ENCODE measurements at places on chromosomes 12 and 14.

DNA sequence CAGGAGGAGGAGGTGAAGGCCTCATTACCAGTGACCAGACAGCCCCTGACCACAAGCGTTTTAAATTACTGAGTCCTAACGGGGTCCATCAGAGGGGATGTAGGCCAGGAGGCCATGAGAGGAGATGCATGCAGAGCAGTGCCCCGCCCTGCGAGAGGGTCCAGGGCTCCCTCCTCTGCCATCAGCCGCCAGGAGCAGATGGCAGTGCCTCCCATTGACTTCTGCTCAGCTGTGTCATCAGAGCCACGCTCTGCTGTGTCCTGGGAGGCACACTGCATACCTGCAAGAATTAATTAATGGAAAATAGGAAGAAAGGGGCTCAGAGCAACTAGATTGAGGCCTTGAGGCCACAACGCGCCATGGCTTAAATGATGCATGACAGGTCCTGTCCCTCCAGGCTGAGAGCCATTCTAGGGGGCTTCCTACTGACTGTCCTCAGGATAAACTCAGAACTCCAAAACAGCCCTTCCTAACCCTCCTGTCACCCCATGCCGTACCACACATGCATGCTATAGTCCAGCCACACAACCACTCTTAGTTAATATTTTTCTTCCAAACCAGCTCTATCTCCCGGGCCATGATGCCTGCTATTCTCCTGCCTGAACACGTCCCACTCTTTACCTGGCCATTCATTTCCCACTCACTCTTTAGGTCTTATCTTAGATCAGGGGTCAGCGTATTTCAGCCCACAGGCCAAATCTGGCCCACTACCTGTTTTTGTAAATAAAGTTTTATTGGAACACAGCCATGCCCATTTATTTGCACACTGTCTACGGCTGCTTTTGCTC is 235.8 kb downstream of the KSR2 start:
- DNase-seq, result no peak

DNA sequence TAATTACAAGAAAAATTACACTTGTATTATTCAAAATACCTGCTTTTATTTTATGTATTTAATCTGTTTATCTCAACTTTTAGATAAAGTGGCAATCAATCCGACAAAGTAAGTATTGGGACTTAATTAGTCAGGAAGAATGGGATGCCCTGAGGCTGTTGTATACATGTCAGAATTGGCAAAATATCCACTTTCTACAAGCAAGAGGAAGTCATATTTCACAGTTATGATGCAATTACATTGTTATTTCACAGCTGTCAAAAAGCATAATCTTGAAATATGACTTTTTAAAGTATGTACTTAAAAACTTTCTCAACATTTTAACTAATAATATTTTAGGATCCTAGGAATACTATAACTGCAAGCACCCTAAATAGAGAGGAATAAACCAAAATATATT is 357.1 kb upstream of the MGAT4C start:
- DNase-seq, result peak; percentile 20

DNA sequence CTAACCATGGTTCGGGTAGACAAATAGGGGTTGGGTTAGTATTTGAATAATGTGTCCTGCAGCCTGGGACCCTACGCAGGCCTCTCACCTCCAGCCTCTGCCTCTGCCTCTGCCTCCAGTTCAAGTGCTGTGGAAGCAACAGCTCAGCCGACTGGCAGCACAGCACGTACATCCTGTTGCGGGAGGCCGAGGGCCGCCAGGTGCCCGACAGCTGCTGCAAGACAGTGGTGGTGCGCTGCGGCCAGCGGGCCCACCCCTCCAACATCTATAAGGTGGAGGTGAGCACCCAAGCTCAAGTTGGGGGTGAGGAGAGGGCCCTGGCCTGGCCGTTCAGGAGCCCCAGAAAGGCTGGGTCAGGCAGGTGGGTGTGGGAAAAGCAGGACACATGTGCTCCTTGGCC is 55.9 kb downstream of the TSPAN11 start:
- DNase-seq, result no peak

GRCh38 chr12:127336416-127336815 is 930.6 kb upstream of the TMEM132C start:
- no peak for DNase-seq

DNA sequence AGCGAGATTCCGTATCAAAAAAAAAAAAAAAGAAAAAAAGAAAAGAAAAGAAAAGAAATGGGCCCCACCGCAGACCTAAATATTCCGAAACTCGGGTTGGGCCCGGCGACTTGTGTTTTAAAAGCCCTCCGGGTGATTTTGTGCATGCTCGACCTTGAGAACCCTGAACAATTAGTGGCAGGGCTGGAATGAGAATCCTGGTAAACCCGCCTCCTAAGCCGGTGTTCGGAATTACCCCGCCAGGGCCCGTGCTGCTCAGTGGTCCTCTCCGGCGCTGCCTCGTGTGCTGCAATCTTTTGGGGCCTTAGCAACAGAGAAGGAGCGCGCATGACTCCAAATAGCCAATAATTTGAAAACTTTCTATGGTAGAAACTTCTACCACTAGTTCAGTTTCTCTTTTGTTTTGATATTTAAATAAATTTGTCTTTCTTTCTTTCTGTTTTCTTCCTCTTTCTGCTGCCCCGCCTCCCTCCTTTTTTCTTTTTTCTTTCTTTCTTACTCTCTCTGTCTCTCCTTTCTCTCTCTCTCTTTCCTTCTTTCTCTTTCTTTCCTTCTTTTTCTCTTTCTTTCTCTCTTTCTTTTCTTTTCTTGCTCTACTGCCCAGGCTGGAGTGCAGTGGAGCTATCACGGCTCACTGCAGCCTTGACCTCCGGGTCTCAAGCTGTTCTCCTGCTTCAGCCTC is 1.5 kb upstream of the GALNT6 start:
- DNase-seq, result no peak

- DNase-seq, result peak; percentile 67
Measured at GRCh38 chr12:124713436-124714082, 146.1 kb upstream of the NCOR2 start.

GRCh38 chr12:67534681-67535080 is 113.9 kb upstream of the DYRK2 start:
- DNase-seq, result no peak

DNA sequence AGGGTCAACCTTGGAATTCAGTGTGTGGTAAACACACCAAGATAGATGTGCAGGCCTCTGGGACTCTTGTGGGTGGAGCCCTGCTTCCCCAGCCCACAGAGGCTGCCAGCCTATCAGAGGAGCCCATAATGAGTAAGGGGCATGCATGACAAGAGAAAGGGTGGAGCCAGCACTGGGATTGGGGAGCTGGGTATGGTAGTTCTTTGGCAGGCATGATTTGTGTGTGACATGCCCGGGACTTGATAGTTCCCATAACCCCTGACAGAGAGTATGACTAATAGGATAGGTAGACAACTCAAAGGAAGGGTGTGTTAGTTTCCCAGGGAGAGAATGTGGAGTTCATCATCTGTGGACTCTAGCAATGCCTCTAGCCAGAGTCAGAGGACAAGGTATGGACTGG is 143.0 kb downstream of the EMP1 start:
- no peak for DNase-seq

- no peak for DNase-seq
Measured at GRCh38 chr12:114480337-114481199, 74.6 kb upstream of the TBX5 start.

GRCh38 chr12:109581856-109582255 is 8.3 kb downstream of the MVK start:
- DNase-seq, result no peak

GRCh38 chr12:76533331-76533730 is 26.2 kb downstream of the OSBPL8 start:
- DNase-seq, result no peak

- DNase-seq, result peak; percentile 24
Measured at GRCh38 chr12:569803-570434, 93.3 kb downstream of the NINJ2 start.

DNA sequence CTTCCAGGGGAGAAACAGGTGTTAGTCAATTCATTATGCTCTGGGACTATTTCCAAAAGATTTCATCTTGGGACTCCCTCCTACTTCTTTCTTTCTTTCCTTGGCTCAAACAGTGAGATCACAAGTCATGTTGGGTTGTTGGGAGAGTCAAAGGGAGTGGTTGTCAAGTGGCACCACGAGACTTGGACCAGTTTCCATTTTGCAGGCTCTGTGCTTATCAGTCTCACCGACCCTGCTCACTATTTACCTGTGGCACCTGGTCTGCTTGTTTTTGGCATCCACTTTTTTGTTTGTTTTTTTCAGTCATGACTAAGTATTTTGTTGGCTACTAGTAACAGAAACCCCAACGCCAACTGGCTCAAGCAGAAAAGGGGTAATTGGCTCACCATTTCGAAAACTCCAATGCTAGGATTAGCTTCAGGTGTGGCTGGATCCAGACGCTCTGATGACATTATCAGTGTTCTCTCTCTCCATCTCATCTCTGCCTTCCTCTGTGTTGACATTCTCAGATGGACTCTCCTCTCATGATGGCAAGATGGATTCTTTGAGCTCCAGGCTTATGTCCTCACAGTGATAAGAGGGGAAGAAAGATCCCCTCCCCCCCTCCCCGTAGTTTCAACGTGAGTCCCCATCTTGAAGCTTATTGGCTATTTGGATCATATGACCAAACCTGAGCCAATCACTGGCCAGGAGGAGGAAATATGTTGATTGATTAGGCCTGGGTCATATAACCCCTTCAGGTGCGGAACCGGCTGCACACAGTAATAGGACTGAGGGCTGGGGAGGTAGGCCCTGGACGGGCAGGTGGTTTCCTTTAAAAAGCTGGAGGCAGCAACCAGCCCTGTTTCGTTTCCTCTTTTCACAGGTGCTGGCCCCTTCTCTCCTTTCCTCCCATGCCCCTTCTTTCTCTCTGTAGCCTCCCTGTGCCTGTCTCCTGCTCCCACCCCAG is 84.2 kb downstream of the AACS start:
- no peak for DNase-seq

DNA sequence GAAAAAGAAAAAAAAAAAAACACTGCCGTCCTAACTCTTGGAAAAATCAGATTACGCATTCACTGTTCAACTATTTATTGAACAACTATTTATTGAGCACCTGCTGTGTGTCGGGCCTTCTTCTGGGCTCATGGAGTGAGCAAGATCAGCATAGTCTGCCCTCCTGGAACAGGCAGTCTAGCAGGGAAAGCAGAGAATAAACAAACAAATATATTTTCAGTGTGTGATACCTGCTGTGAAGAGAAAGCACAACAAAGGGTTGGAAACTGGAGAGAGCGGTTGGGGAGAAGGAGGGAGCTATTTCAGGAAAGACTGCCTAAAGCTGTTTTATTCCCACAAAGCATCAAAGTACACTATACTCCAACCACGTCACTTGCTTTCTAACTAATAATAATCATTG is 10.8 kb downstream of the PROX2 start:
- DNase-seq, result no peak

DNA sequence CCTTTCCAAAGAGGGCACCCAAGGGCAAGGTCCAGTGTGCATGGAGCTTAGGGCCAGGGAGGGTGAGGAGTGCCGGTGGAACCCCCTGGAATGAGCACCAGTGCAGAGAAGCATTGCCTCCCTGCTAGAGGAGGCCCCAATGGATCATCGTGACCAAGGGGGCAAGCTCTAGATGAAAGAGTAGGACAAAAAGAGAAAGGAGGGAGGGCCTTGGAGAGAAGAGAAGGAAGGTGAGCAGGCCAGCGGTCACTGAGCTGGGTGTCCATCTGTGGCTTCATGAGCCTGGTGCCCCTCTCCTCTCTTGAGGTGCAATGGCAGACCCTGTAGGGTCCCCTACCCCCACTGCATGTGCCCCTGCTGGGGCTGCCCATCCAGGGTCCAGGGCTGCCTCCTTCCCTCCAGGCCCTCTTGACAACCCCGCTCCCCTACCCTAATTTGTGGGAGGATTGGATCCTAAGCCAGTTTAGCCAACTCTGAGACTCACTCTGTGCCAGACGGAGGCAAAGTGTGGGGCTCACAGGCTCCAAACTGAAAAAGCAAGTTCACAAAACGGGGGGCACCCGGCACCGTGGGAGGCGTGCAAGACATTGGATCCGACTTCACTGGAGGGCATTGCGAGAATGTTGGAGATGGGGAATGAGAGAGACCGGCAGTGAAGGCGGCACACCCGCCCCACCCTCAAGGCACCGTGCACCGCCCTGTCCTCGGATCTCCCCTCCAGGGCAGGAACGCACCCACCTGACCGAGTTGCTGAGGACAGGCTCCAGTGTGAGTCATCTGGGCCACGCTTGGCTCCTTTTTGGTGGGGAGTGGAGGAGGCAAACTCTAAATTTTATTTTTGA is 207.5 kb downstream of the KIF26A start:
- no peak for DNase-seq

GRCh38 chr12:57216014-57216911 is at the start of gene NXPH4:
NXPH4 (plus strand) TSS chr12:57216794; CDS start chr12:57216970, 176 bp downstream.
- no peak for DNase-seq

- no peak for DNase-seq
Measured at GRCh38 chr12:39074063-39074462, 168.7 kb upstream of the CPNE8 start.

- no peak for DNase-seq
Measured at GRCh38 chr12:107843351-107844311, 69.1 kb downstream of the ASCL4 start.

- no peak for DNase-seq
Measured at GRCh38 chr12:100346660-100347059, 10.2 kb upstream of the SLC17A8 start.

- no peak for DNase-seq
Measured at GRCh38 chr12:127165567-127166392, 1101.2 kb upstream of the TMEM132C start.

DNA sequence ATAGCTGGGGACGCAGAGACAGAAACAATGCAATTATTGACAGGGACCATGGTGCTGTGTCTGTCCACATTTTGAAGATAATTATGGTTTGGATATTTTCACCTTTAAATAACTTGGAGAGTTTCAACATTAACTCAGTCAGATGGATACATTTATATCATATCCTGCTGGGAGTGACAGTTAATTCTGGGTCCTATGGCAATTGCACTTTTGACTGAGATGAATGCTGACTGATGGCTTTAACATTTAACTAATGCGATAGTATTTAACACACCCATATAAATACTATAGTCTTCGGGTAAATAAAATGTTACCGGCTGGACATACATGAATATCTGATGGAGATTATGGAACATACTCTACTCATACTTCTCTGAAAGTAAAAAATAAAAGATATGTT is 118.3 kb downstream of the LRRK2 start:
- no peak for DNase-seq

DNA sequence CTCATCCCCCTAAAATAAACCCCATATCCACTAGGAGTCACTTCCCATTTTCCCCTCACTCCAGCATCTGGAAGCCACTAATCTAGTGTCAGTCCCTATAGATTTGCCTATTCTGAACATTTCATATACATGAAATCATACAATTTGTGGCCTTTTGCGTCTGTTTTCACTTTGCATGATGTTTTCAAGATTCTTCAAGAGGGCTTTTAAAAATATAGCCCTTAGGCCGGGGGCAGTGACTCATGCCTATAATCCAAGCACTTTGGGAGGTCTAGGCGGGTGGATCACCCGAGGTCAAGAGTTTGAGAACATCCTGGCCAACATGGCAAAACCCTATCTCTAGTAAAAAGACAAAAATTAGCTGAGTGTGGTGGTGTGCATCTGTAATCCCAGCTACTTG is 104.7 kb downstream of the VEZT start:
- DNase-seq, result no peak

- no peak for DNase-seq
Measured at GRCh38 chr12:82912406-82912805, 225.7 kb downstream of the TMTC2 start.

GRCh38 chr14:74864198-74864597 is 11.7 kb downstream of the PROX2 start:
- no peak for DNase-seq
